Activated T-cell treated with anti-CD3 and anti-CD28 coated beads, Interleukin-2, amount 50 U/mL, for 1 hour (primary cell): ENCODE measurements at places on chromosomes 5 and 9.

DNA sequence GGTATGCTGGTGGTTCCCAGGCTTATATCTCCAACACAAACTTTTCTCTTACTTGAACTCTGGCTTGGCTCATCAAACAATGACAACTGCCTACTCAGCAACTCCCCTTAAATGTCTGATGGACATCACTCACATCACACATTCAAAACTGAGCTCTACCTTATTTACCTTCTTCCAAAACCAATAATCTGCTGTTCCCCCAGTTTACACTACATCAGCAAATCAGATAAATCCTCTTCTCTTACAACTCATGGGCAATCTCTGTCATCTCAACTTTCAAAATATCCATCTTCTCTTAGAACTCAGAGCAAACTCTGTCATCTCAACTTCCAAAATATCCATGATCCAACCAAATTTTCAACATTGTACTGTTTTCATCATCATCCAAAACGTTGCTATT, 2347.9 kb upstream of the ACO1 start:
- DNase-seq, result no peak

DNA sequence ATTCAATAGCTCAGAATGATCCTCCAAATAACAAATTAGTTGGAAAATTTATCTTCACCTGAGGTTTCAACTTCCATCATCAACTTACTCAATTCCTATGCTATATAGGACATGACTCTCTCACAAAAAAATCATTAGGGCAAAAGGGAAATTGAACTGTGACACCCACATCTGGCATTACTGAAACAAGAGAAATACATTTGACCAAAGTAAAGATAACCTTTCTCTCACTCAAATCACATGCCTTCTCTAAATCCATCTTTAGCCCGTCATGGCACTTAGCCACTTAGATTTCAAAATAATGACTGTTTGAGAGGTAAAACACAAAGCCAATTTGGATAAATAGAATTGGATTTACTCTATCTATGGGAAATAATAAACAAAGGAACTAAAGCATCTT, 126.4 kb downstream of the ADAMTS6 start:
- DNase-seq, result no peak

GRCh38 chr5:52856564-52856963, 68.8 kb downstream of the ITGA1 start:
- no peak for DNase-seq

DNA sequence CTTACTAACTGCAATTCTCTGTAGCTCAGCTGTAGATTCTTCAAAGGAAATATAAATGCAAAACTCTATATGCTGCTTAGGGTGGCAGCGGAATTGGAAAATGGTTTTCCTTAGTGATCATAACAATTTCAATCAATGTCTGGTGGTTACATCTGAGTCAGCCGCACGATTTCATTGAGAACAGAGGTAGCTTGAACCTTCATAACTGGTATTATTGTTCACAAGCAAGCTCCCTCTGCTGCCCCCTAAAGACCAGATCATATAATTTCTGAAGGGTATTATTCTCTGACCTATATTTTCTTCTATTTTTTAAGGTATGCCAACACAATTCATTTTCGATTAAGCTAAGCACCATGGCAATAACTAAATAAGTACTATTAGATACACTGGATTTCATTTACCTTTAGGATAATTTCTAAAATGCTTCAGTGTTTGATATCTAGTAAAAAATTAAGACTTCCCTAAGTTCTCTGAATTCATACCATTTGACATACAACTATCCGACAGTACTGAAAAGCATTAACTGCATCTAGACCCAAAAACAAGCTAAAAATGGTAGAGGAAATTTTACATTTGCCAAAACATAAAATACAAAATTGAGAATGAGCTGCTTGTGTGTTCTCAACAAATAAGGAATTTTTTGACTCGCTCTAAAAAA, 181.1 kb upstream of the SPEF2 start:
- no peak for DNase-seq

DNA sequence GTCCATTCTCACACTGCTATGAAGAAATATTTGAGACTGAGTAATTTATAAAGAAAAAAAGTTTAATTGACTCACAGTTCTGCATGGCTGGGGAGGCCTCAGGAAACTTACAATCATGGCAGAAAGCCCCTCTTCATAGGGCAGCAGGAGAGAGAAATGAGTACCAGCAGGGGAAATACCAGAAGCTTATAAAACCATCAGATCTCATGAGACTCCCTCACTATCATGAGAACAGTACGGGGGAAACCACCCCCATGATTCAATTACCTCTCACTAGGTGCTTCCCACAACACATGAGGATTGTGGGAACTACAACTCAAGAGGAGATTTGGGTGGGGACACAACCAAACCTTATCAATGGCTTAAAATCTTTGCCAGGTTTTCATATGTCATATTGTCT, 20.3 kb upstream of the TENT4A start:
- no peak for DNase-seq
